MM.1S (cell line): ENCODE measurements at places on chromosomes 4 and X.
A peak's percentile ranks its signal among the peaks of the same experiment; 100 is the strongest.

GRCh38 chr4:166174717-166175490 lies 301.9 kb downstream of the TLL1 start:
- DNase-seq: no peak

DNA sequence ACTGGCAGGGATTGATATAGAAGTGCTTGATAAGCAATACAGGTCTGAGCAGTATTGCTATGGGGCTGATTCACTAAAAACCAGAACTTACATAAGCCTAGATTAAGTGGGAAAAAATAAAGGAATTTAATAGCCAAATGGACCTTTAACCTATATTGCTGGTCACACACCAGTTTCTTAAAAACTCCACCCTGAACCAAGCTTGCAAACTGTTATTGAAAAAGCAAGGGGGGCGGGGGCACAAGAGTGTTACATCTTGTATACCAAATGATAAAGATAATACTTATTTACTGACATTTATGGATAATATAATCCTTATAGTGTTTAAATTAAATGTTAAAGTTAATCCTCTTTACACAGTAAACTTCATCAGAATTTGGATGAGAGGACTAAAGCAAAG lies 40.3 kb upstream of the PITX2 start:
- no peak for DNase-seq

- DNase-seq: no peak
These were observed 236.8 kb downstream of the ARHGAP10 start for GRCh38 chr4:147968641-147969040.

- DNase-seq: no peak
These were observed 23.1 kb upstream of the TMEM150C start for GRCh38 chr4:82584931-82585330.

DNA sequence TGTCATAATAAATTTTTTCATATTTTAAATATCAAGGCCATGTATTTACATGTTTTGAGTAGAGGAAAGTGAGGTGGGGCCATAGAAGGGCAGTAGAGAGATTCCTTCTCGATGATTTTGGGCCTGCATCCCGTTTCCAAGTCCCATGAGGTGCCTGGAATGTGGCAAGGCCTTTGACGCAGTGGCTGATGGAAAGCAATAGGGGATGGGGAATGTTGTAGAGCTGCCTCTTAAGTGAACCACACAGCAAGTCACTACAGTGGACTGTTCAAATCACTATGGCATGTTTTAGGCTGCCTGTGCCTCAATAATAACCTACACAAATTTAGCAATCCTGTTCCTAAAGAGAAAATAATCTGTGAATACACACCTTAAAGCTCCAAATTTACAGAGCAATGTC lies 48.3 kb downstream of the ANXA5 start:
- DNase-seq: no peak

DNA sequence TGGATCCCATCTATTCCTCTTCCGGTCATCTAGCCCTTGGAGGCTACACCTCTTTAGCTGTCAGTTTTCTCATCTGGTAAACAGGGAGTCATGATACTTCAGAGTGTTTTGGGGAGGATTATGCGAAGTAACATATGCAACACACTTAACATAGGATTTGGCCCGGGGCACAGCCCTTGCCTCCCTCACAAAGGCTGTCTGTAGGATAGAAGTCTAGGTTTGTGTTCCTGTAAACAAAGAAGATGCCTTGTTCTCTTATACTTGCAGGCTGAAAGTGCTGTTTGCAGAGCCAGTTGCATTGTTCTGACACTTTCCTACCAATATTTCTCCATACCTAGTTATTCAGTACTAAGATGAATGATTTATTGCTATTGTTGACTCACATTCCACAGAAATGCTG lies 2.2 kb upstream of the APELA start:
- no peak for DNase-seq

DNA sequence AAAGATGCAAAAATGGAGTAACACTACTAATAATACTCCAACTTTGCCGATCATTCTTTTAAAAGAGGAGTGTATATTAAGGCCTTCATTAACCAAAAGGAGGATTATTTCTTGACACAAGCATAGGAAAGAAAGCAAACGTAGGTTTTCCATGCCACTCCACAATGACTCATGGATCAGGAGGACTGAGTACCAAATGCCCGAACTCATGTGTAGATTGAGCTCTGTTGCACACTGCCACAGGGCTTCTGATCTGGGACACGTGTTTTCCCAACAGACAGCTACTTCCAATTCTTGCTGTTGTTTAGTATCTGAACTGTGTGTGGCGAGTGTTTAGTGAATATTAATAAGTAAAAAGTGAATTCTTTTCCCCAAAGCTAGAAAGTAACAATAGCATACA lies 131.2 kb downstream of the LDB2 start:
- no peak for DNase-seq

DNA sequence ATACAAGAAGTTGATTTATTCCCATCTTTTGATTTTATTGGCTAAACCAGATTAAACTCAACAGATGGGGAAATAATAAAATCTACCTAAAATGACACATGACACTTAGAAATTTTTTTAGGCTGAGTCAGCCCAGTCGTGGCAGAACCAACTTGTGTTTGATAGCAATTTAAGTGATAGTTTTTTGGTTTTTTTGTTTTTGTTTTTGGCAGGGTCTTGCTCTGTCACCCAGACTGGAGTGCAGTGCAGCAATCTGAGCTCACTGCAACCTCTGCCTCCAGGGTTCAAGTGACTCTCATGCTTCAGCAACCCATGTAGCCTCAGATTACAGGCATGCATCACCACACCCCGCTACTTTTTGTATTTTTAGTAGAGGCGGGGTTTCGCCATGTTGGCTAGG lies 370.3 kb upstream of the NOCT start:
- DNase-seq: no peak

DNA sequence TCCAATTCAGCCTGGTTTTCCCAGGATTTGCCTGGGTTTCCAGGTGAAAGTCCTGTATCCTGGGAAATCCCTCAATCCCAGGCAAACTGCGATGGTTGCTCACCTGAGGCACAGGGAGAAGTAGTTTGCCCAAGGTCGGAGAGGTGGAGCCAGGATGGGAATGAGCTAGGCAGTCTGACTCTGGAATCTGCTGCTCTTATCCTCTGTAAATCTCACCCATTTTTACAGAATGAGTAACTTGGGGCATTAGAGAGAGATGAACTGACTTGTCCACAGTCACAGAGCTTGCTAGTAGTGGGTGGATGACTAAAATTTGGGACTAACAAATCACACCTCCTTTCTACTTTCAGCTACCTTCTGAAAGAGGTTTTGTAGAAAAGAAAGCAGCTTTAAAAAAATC lies 9.8 kb upstream of the ARX start:
- no peak for DNase-seq

- DNase-seq: peak; percentile 72
These were observed 242.7 kb downstream of the BCOR start for GRCh38 chrX:39854772-39855747.

DNA sequence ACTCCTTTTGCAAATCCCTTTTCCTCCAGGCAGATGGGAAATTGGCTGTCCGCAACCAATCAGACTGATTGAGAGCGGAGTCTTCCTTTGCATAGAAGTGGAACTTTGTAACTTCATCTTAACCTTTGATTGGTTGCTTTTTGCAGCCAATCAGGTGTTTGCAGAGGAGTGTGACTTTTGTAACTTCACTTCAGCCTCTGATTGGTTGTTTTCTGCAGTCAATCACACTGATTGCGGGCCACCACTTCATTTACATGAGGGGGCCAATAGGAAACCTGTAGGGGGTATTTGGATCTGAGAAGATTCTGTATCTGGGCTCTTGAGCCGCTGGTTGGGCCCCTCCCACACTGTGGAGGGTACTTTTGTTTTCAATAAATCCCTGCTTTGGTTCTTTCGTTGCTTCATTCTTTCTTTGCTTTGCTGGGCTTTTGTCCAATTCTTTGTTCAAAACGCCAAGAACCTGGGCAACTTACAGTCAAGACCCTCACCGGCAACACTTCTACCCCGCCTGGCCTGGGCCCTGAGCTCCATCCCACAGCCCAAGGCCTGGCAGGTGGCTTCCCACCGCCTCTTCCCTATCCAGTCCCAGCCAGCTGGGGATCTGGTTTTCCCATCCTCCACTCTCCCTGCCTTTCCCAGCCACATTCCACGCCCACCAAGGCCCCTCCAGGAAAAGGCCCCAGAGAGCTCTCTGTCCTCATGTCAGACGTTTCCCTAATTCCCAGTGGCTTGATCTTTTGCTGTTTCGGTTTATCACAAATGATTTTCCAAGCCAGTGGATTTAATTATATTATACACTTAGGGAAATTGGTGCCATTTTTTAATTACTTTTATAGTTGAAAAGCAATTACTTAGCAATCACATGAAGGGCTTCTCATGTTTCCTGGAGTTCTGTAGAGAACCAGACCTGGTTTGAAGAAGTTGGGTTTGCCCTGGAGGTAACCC lies 110.2 kb upstream of the STX18 start:
- no peak for DNase-seq

- no peak for DNase-seq
These were observed 171.2 kb upstream of the NWD2 start for GRCh38 chr4:37073226-37073840.

- DNase-seq: peak; percentile 96
These were observed 250.5 kb downstream of the TECRL start for GRCh38 chr4:64158648-64159326.

- DNase-seq: no peak
These were observed 54.3 kb upstream of the HPGDS start for GRCh38 chr4:94396984-94397383.

DNA sequence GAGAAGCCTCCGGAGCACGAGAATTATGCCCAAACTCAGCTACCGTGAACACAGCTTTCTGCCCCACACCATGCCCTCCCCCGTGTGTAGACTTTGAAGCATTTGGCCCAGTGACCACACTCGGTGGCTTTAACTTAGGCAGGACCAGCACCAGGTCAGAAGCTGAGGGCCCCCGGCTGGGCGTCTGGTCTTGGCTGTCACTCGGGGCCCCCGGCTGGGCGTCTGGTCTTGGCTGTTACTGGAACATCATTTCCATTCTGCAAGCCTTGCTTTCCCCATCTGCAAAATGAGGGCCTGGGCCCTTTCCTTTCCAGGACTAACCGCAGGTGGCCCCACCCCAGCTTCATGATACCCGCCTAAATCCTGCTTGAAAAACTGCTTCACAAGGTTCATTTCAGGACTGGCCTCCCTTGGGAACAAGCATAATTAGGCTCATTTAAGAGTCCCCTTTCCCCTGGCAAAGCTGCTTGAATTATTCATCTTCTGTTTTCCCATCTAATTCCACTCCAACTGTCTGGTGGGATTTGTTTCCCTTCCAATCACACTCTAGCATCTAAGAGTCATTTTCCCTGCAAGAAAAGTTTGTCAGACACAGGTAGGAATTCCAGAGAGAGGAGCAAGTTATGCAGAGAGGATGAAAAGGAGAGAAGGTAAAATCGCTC lies 82.5 kb downstream of the WFS1 start:
- no peak for DNase-seq

- peak; percentile 61 for DNase-seq
These were observed at the start of gene GSPT2 for GRCh38 chrX:51743179-51743957. Gene GSPT2 (plus strand): TSS chrX:51743442. CDS start chrX:51743627, 185 bp downstream.

- no peak for DNase-seq
These were observed 17.9 kb upstream of the EXOSC9 start for GRCh38 chr4:121783210-121783609.

DNA sequence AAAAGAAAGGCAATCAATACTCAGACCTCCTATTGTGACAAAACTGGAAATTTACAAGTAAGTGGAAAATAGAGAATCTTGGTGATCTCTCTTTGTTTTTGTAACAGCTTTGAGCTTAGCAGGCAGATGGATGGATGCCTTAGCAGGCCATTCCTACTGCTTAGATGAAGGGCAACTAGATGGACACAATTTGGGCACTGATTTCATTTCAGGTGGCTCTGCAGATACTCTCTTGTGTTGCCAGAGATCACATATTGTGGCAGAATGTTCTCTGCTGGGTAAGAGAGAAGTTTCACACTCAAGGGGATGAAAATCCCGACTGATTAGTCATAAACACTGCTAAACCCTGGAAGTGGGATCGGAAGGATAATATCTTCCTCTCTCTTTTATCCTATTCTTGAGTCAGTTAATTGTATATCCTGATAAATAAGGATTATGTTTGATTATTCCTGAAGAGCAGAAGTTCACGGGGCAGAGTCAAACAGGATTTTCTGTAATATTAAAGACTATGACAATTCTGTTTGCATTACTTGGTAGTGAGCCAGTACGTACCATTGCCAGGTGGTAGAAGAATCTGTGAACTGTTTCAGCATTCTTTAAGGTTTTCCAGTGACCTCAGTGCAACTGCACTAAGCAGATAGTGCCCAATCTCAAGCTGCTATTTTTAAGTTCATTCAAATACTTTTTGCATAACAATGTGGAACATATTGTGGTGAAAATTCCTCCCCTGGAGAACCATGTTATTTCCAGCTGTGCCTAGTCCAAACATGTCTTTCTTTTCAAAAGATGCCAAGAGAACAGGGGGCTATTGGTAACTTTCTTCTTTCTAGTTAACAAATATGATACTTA lies 974.3 kb downstream of the FSTL5 start:
- no peak for DNase-seq

DNA sequence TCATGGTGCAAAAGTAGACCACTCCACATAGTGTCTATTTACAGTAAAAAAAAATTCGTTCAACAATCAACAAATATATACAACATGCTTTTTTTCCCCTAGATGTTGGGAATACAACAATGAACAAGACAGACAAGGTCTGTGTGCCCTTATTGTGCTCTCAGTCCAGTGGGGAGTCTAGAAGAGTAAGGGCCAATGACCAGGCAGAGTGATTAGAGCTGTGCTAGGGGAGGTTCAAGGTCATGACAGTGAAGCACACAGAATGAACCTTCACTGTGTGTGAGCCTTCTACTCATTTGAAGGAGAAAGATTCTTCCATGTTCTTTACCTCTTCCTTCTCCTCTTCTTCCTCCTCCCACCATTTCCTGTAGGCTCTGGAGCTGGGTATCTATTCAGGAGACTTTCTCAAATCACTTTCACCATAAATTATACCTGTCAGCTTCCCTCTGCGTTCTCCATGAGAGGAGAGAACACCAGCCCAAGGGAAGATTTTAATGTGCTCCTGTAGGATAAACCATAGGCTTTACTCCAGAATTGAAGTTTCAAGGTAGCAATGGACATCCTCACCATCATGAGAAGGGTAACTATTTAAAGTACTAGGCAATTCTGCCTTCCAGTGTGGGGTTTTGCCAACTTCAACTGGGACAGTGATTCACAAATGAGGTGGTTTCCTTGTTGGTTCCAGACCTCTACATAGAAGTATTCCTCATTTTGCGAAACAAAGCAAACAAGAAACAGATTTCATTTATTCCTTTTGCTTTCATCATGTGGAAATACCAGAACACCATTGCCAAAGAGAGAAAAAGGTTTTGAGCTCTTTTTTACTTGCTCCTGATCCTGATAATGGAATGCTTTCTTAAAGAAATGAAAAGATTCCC lies 246.9 kb upstream of the GPC4 start:
- no peak for DNase-seq

- no peak for DNase-seq
These were observed 21.8 kb upstream of the FTHL17 start for GRCh38 chrX:31093639-31093975.

GRCh38 chrX:40006106-40007017 lies 91.4 kb downstream of the BCOR start:
- DNase-seq: peak; percentile 18

GRCh38 chrX:132634521-132634920 lies 145.7 kb upstream of the MBNL3 start:
- no peak for DNase-seq
